ENCODE measurements at places on chromosomes 1 and 21.

- no peak for DNase-seq
These were observed 9.8 kb upstream of the SSX2IP start for GRCh38 chr1:84700070-84700469.

- no peak for DNase-seq
These were observed 4.4 kb upstream of the NFYC start for GRCh38 chr1:40687059-40687458.

GRCh38 chr1:28735961-28736449, 735 bp upstream of the YTHDF2 start:
- DNase-seq, result no peak

GRCh38 chr1:48523558-48523957, 51.6 kb upstream of the SPATA6 start:
- no peak for DNase-seq

GRCh38 chr1:21852282-21853130, 40.4 kb downstream of the LDLRAD2 start:
- DNase-seq, result no peak

Data from T-helper 1 cell (primary cell).